MM.1S (cell line): ENCODE measurements at places on chromosomes 5 and 9.
A peak's percentile ranks its signal among the peaks of the same experiment; 100 is the strongest.

- no peak within 1 kb of the TSS for H3K27ac ChIP-seq
- DNase-seq: no peak
- no peaks in the 10 kb centered on the region for H3K36me3 ChIP-seq
Measured at GRCh38 chr5:126594748-126595485, at the start of gene ALDH7A1. Gene ALDH7A1 (minus strand): TSS chr5:126595219. CDS start chr5:126595198, 21 bp downstream.

GRCh38 chr9:27714388-27714787 lies 141.1 kb upstream of the C9orf72 start:
- no peaks in the 10 kb centered on the region for H3K27me3 ChIP-seq
- no peak for DNase-seq
- no peaks in the 10 kb centered on the region for H3K36me3 ChIP-seq
- no peak overlapping the region for H3K27ac ChIP-seq

- no peaks in the 10 kb centered on the region for H3K4me1 ChIP-seq
- no peak overlapping the region for H3K4me3 ChIP-seq
- H3K27me3 ChIP-seq: no peaks in the 10 kb centered on the region
- DNase-seq: no peak
- H3K36me3 ChIP-seq: no peaks in the 10 kb centered on the region
- H3K27ac ChIP-seq: no peak overlapping the region
Measured at GRCh38 chr5:111960476-111961215, 203.7 kb upstream of the NREP start.

- no peaks in the 10 kb centered on the region for H3K27me3 ChIP-seq
- H3K36me3 ChIP-seq: no peaks in the 10 kb centered on the region
- H3K27ac ChIP-seq: no peak overlapping the region
- DNase-seq: no peak
Measured at GRCh38 chr5:137501846-137502406, 2.8 kb upstream of the SPOCK1 start.

DNA sequence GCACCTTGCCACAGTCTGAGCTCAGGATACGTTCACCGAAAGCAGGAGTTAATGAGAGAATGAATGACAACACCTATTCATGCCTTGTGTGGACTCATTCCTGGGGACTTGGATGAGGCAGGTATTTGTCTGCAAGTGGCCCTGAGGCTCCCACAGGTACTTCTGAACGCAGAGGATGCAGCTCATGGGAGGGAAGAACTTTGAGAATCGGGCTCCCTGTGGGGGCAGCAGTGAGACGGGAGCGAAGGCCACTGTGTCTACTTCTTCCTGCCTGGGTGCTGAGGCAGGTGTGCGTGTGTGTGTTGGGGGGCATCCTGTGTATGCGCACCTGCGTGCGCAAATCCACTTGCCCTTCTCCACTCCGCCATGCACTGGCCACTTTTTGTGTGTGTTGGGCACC lies 42.2 kb downstream of the PTPN3 start:
- H3K27me3 ChIP-seq: no peaks in the 10 kb centered on the region
- no peak overlapping the region for H3K4me3 ChIP-seq
- H3K4me1 ChIP-seq: no peaks in the 10 kb centered on the region
- H3K36me3 ChIP-seq: no peaks in the 10 kb centered on the region
- DNase-seq: no peak
- no peak overlapping the region for H3K27ac ChIP-seq

DNA sequence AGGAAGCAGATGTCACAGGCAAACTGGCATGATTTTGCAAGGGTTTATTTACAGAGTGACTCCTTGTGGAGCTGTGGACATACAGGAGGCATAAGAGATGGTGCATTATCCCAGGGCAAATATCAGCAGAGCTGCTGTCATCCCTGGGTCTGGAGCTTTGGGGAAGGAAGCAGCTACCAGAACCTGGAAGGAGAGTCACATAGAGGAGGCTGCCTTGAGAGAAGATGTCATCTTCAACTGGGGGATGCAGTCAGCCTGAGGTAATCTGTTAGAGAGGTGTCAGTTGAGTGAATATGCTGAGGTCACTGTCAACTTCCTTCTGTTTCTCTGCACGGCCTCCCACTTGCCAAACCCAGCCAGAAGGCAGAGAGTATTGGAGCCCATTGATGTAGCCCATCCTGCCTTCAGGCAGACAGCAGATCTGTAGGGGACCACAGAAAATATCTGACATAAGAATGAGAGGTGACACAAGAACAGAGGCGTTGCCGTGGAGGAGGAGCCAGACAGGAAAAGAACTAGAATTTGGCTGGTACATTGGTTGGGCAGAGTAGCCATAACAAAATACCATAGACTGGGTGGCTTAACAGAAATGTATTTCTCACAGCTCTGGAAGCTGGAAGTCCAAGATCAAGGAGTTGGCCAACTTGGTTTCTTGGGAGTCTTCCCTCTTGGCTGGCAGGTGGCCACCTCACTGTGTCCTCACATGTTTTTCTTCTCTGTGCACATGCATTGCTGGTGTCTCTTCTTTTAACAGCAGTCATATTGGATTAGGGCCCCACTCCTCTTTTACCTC lies 102.8 kb downstream of the SNX18 start:
- no peak overlapping the region for H3K4me3 ChIP-seq
- H3K27ac ChIP-seq: no peak overlapping the region
- H3K4me1 ChIP-seq: no peaks in the 10 kb centered on the region
- H3K27me3 ChIP-seq: no peaks in the 10 kb centered on the region

DNA sequence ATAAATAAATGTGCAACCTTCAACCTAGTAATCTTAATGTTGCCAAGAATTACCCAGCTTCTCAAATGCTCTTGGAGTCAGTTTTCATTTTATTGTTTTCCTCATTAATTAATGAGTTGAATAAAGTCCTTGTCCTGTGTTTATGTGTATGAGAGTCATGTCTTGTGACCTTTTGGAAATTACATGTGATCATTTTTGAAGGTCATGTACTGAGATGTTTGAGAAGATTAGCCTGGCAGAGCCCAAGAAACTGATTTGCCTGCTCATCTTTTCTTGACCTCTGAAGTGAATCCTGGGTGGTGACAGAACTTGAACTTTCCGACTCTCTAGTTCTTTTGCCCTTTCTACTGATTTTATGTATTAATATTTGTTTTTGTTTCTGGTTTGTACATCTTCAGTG lies 15.4 kb downstream of the ANKRA2 start:
- DNase-seq: no peak
- H3K27me3 ChIP-seq: no peaks in the 10 kb centered on the region
- no peaks in the 10 kb centered on the region for H3K4me1 ChIP-seq
- H3K4me3 ChIP-seq: no peak overlapping the region
- H3K27ac ChIP-seq: no peak overlapping the region
- 0 out of 2 replicates have a peak, but pooled peaks cover 3% of the 10 kb centered on the region for H3K36me3 ChIP-seq

GRCh38 chr9:126722922-126723806 lies 81.7 kb upstream of the ZBTB43 start:
- H3K4me3 ChIP-seq: peak overlapping the region; percentile 80
- peak; percentile 41 for DNase-seq
- no peak overlapping the region for H3K27ac ChIP-seq
- H3K4me1 ChIP-seq: peaks cover 7% of the 10 kb centered on the region; the same call in 1 of the 2 replicates
- H3K36me3 ChIP-seq: no peaks in the 10 kb centered on the region

GRCh38 chr9:123642291-123643278 lies 286.6 kb downstream of the CRB2 start:
- H3K36me3 ChIP-seq: no peaks in the 10 kb centered on the region
- H3K4me1 ChIP-seq: 0 out of 2 replicates have a peak, but pooled peaks cover 4% of the 10 kb centered on the region
- DNase-seq: no peak
- H3K4me3 ChIP-seq: no peak overlapping the region
- H3K27ac ChIP-seq: no peak overlapping the region

GRCh38 chr9:129148463-129149204 lies 29.4 kb downstream of the IER5L start:
- no peaks in the 10 kb centered on the region for H3K4me1 ChIP-seq
- H3K27me3 ChIP-seq: no peaks in the 10 kb centered on the region
- no peak overlapping the region for H3K4me3 ChIP-seq

DNA sequence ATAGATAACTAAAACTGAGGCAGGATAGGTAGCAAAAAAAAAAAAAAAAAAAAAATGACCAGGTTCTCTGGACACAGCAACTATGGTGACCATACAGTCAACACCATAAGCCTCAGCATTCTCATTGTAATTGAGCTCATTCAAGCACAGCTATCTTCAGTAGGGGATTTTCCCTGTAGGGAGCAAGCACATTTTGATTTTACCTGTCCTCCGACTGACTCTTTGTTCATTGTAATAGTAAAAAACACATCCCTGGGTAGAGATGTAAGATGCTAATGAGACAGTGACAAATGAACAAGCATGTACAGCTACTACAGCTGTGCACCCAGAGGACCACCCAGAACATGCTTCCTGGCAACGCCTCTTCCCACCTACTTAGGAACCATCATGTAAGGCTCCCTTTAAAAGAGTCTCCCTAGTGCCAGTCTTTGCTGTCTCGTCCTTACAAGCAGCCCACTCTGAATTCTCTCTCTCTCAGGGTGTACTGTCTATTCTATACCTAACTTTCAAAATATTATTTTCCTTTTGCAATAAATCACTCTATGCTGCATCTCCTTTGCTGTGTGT lies 65.0 kb upstream of the FBXW11 start:
- H3K27ac ChIP-seq: no peak overlapping the region
- peaks cover 13% of the 10 kb centered on the region for H3K4me1 ChIP-seq
- no peaks in the 10 kb centered on the region for H3K36me3 ChIP-seq
- no peak overlapping the region for H3K4me3 ChIP-seq
- no peak for DNase-seq
- no peaks in the 10 kb centered on the region for H3K27me3 ChIP-seq

DNA sequence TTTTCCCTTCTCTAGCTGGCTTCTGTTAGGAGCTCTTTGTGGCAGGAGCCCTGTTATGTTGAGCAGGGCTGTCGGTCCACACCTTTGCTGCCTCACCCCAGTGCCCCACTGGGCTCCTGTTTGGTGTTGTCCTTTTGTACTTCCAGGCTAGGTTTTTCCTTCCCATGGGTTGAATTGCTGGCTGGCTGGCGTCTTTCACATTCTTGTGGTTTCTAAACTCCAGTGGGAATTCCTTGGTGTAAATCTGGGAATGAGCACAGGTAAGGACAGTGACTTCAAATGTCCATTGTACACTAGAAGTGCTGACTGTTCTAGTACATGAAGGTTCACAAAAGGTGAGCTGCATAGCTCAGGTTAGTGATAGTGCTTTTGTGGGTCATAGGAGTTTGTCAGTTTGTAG lies 30.4 kb downstream of the RASGRF2 start:
- no peaks in the 10 kb centered on the region for H3K4me1 ChIP-seq
- no peak overlapping the region for H3K27ac ChIP-seq
- no peaks in the 10 kb centered on the region for H3K27me3 ChIP-seq
- no peak for DNase-seq

GRCh38 chr5:128775558-128775957 lies 189.7 kb upstream of the SLC27A6 start:
- no peak for DNase-seq
- H3K4me1 ChIP-seq: peaks cover 4% of the 10 kb centered on the region; the same call in 1 of the 2 replicates
- no peak overlapping the region for H3K4me3 ChIP-seq
- no peak overlapping the region for H3K27ac ChIP-seq

DNA sequence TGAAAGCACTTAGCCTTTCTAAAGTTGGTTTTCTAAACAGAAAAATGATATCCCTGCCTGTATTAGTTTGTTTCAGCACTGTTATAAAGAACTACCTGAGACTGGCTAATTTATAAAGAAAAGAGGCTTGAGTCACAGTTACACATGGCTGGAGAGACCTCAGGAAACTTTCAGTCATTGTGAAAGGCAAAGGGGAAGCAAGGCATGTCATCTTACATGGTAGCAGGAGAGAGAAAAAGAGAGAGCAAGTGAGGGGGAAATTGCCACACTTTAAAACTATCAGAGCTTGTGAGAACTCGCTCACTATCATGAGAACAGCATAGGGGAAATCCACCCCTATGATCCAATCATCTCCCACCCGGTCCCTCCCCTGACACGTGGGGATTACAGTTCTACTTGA lies 64.9 kb downstream of the FAM170A start:
- H3K27ac ChIP-seq: no peak overlapping the region
- no peak for DNase-seq

- peak overlapping the region; percentile 83; the same call in 1 of the 2 replicates for H3K27ac ChIP-seq
- no peak overlapping the region for H3K4me3 ChIP-seq
- no peak for DNase-seq
- H3K27me3 ChIP-seq: no peaks in the 10 kb centered on the region
- 0 out of 2 replicates have a peak, but pooled peaks cover 4% of the 10 kb centered on the region for H3K36me3 ChIP-seq
Measured at GRCh38 chr9:35104586-35104985, 1.7 kb upstream of the STOML2 start.

DNA sequence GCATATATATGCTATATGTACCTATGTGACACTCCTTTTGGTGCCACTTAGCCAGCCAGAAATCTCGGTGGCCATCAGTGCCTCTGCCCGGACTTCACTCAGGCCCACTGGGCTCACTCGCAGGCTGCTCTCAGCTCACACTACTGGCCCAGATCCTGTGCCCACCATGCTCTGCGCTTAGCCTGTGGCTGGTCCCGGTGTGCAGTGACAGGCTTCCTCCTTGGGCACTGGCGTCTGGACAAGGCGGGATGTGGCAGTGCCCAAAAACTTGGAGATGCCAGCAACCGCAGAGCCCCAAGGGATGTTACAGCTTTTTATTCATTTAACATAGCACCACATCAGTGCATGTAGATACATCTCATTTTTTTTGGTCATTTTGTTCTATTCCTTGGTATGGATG lies 77.4 kb downstream of the NREP start:
- no peaks in the 10 kb centered on the region for H3K36me3 ChIP-seq
- no peaks in the 10 kb centered on the region for H3K4me1 ChIP-seq
- H3K27me3 ChIP-seq: no peaks in the 10 kb centered on the region
- DNase-seq: no peak

DNA sequence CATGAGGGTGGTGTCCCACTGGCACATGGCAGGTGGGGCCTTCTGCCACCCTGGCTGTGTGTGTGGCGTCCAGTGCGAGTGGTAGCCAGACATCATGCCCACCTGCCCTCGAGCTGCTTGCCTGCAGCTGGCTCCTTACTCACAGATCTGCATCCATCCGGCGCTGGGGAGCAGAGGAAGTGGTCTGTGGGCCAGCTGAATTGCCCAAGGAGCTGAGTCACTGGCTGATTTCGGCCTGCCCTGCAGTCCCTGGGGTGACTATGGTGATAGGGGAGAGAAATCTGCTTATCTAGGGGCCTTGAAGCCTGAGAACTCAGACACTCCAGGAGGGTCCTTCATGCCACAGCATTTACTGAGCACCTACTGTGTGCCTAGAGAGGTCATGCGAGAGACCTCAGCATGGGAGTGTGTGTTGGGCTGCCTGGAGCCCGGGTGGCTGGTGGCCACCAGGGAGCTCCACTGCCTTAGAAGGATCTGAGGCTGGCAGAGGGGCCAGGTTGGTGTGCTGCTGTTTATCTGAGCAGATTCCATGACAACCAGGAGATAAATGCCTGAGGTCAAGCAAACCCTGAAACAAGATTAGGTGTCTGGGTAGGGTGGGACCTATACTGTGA lies 57.1 kb downstream of the SLC22A5 start:
- peaks cover 98% of the 10 kb centered on the region for H3K4me1 ChIP-seq
- no peaks in the 10 kb centered on the region for H3K27me3 ChIP-seq
- H3K36me3 ChIP-seq: no peaks in the 10 kb centered on the region
- peak; percentile 81 for DNase-seq

- peaks cover 12% of the 10 kb centered on the region for H3K4me1 ChIP-seq
- no peak overlapping the region for H3K4me3 ChIP-seq
- no peak overlapping the region for H3K27ac ChIP-seq
- H3K36me3 ChIP-seq: no peaks in the 10 kb centered on the region
Measured at GRCh38 chr5:39760385-39761198, 335.8 kb upstream of the DAB2 start.

GRCh38 chr9:101977614-101978210 lies 239.3 kb upstream of the GRIN3A start:
- no peak overlapping the region for H3K4me3 ChIP-seq
- H3K4me1 ChIP-seq: no peaks in the 10 kb centered on the region
- H3K27me3 ChIP-seq: no peaks in the 10 kb centered on the region
- DNase-seq: peak; percentile 41
